ENCODE measurements at places on chromosomes 12 and 14.
A peak's percentile ranks its signal among the peaks of the same experiment; 100 is the strongest.

- no peak for DNase-seq
Observed at GRCh38 chr14:94175011-94175745, 1.1 kb downstream of the PPP4R4 start.

GRCh38 chr14:55306938-55307589 is 35.8 kb downstream of the FBXO34 start:
- no peak for DNase-seq

DNA sequence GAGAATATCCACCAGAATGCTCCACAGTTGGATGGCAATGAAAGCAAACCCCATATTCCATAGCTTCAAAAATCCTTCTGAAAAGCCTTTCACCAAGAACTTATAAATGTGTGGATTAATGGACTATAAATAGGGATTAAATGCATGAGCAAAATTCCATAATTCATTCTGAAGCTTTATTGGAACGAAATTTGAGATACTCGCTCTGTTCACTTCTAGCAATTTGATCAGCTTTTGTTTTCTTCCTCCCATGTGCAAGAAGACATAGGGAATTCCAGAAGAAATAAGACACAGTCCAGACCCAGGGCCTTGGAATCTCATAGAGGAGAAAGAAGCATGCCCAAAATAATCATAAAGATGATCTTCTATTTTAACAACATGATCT is 285.9 kb upstream of the TMPO start:
- DNase-seq, result no peak

- no peak for DNase-seq
Observed at GRCh38 chr12:100908501-100908900, 113.9 kb downstream of the ANO4 start.

DNA sequence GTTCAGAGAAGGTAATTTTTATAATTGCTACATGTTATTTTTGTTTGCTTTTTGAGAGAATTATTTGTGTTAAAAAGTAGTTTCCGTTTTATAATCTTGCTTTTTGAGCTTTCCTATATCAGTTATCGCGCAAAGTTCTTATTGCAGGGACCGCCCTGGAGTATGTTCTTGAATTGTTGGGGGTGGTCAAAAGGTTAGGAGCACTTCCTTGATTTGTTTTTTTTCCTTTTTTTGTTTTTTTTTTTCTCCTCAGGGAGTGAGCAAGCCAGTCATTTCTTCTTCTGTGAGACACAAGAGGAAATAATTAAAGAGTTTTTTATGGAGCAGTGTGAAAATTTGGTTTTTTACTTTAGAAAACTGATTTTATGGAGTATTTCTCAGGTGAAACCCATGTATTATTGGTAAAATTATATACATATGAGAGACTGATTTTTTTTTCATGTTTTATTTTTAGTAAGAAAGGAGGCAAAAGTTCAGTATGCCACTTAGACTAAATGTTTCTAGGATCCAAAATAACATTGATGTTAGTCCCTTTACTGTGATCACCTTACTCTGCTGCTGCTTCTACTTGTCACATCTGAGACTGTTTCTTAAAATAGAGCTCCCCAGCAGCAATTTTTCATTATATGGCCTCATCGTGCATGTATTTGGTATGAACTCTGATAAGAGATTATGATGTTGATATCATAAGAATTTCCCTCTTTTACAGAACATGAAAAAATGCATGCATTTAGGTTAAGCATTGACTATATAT is 26.6 kb downstream of the PLEKHA5 start:
- DNase-seq, result no peak

DNA sequence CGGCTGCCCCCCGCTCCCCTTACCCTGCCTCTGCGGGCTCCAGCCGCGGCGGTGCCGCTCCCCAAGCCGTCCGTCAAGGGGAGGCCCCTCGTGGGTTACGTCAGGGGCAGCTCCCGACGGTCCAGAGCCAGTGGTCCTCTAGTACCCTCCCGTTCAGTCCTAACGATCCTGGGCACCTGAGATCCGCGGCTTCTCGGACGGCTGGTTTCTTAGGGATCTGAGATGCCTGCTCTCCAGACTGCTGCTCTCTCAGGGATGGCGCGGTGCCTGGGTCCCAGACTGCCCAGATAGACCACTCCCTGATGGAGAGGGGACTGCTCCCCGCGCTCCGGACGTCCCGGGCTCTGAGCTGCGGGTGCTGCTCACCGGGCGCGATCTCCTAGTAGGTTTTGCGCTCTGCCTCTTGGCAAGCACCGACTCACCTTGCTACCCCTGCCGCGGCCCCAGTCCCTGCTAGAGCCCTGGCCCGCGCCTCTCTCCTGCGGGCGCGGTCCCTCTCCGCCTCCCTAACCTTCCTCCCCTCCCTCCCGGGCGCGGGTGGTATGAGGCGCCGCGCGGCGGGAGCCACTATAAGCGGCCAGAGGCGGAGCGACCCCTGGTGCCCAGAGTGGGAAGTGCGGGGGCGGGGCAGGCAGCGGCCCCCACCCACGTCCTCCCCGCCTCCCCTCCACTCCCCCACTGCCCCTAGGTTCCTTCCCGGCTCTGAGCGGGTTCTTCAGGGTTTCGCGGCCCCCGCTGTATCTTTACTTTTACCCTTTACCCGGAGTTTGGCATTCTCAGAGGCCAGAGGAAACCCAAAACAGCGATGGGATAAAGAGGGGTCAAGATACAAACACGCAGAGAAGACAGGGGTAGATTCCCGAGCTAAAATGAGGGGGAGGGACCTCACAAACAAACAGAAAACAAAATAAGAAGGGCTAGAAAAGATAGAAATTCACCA is at the start of gene C1QL4:
C1QL4 (minus strand) TSS at position 544 of the 940 bp plus-strand sequence. CDS start 711 bp downstream, outside the sequence.
- peak; percentile 80 for DNase-seq

GRCh38 chr14:59534361-59534987 is 42.1 kb downstream of the CCDC175 start:
- no peak for DNase-seq

GRCh38 chr12:64532734-64533351 is 77.5 kb upstream of the RASSF3 start:
- DNase-seq, result no peak

- DNase-seq, result no peak
Observed at GRCh38 chr14:80713076-80713850, 228.3 kb downstream of the CEP128 start.

DNA sequence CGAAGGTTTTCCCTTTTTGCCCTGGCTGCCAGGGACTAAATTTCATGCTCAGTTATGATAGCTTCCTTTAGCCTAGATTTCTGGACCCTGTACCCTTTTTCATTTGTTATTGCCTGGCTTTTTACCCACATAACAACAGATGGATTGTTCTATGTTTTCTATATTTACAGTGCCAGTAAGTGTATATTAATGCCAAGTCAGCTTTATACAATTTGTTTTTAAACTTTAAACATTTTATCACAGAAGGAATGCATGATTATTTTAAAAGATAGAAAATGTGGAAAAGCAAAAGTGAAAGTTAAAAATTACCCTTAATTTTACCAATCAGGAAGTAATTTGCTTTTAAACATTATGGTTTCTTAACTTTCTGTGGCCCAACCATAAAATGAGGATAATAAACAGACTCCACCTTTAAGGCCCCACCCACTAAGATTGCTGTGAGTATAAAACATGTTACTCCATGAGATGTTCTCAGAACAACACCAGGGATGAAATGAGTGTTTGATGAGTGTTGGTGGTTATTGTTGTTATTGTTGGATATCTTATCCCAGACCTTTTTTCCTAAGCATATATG is 496.8 kb downstream of the EGLN3 start:
- DNase-seq, result no peak

GRCh38 chr14:22561661-22562579 is 27.1 kb downstream of the DAD1 start:
- DNase-seq, result no peak

DNA sequence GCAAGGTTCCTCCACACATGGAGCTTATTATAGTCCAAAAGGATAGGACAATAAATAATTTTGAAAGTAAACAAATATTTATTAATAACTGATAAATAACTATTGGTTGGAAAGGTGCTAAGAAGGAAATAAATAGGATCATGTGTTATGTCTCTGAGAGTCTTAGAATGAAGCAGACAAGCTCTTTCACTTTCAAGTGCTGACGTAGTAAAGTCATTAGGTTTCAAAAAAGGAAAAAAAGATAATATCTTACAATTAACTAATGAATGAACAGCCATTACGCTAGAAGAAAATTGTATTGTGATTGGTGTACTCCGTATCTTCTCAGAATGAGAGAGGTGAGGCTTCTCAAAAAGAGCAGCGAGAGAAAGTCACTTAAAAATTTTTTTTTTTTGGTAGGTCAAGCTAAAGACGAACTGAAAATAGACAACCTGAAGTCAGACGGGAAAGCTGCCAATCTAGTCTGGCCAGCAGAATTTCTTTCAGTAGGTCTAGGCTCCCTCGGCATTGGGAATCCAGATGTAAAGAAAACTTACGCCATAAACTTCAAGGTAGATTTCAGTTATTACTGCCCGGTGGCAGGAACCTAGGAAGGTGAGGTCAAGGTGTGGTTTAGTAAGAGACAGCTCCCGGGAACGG is 583 bp upstream of the LEMD3 start:
- DNase-seq, result no peak

- DNase-seq, result no peak
Observed at GRCh38 chr12:122355706-122356105, 66.8 kb downstream of the CLIP1 start.

GRCh38 chr12:20259786-20260185 is 108.6 kb upstream of the PDE3A start:
- no peak for DNase-seq

DNA sequence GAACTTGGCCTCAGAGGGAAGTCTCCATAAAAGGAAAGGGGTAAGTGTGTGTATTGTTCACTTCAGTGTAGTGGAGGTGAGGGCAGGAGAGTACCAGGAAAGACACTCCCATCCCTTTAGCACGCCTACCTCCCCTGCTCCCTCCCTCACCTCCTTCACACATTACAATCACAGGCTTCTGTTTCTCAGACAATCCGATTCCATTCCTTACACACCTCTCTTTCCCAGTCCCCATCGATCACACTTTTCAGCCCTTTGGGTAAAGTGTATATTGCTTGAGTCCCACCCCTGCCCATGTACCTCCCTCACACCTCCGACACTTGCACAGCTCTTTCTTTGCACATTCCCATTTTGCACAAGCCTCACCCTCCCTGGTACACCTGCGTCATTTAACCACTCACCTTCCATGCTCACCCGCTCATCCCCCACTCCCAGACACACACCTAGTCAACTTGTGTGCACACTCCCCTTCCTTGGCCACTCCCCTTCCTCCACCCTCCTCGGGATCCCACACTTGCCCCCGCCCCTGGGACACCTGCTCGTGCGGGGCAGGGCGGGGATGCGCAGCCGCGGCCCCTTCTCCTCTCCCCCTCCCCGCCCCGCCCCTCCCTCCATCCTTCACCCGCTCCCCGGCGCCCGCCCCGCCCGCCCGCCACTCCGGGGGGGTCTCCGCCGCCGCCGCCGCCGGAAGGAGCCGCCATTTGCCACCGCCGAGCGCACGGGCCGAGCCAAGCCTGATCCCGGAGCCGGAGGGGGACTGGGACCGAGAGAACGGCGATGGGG is at the start of gene MARCHF9:
MARCHF9 (plus strand) TSS at position 693 of the 783 bp plus-strand sequence. CDS start 426 bp downstream, outside the sequence.
- peak; percentile 68 for DNase-seq

GRCh38 chr12:131825146-131825892 is 2.9 kb upstream of the MMP17 start:
- no peak for DNase-seq

DNA sequence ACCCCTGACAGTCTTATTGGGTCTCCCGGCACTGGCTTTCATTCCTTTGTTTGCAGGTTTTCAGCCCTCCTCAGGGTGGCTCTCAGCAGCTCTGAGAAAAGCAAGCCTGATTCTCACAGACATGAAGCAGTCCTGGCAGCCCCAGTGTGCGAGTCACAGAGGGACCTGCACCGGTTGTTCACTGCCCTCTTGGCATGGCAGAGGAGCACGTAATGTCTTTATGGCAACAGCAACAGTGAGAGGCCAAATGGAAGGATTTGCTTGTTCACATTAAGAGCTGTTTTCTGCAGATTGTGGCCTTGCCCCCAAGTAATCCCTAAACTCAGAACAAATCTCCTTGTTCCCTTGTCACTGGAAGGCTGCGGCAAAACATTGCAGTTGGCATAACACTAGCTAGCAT is 3.4 kb downstream of the KCNA5 start:
- DNase-seq, result no peak

DNA sequence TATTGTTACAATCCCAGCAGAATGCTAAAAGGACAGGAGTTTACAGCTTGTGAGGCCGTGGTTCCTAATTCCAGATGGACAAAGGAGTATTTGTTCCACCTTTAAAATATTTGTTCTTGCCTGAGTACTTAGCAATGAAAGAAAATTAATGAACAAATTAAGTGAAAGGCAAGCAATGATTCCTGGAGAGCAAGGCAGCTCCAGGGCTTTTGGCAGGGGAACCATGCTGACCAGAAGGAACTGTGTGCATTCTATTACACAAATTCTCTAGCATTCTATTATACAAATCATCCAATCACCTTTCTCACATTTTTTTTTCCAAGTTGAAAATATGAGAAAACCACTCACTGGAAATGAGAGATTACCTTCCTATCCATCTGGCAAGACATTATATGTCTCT is 1.8 kb upstream of the BMAL2 start:
- no peak for DNase-seq

DNA sequence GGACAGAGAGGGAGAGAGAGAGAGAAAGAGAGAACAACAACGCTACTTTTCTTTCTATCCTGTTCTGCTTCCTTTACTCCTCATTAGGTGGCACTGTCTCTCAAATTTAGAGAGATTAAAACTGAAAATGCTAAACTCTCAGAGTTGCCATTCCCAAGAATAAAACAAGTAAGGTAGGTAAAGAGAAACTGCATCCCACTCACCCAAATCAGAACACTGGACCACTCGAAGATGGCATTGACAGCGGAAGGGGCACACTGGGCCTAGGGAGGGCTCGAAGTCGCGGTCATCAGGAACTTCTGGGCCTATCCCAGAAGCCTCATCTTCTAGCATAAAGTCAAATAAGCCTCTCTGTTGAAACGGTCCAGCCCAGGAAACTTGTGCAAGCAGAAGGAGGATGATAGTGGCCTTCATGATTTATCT is 4.5 kb downstream of the DCN start:
- no peak for DNase-seq

DNA sequence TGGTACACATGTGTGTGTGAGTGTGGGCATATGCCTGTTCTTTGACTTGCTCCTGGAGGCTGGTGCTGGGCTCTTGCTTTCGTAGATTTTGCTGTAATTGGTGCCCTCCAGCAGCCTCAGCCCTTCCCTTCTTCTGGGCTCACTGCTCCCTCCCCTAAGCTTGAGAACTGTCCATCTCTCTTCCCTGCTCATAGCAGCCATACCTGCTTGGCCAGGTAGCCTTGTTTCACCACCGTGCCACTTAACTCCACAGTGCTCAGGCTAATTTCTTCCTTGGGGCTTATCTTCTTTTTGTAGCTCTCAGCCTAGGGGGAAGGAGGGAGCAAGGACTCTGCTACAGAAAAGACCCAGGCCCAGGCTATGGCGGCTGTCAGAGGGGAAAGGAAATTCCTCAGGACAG is 19.8 kb downstream of the PLEK2 start:
- no peak for DNase-seq

DNA sequence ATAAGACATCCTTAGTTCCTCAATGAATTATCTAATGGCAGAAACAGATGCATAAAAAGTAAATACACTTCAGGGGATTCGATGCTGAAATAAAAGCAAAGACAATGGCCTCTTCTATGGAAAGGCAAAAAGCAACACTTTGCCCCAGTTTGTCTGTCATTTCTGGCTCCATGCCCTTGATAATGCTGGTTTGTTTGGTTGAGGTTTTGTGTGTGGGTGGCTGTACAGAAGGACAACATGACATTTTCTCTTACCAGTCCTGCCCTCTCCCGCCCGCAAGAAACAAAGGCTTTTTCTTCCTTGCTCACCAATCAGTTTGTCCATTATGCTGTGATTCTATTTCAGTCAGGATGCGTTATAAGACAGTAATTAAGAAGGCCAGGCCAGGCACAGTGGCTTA is 18.1 kb upstream of the WDR89 start:
- no peak for DNase-seq
